ENCODE measurements at places on chromosomes 1 and 21. TPM values are rescaled to one million over a fixed set of nuclear protein-coding genes. Genes with fewer than 3 reads are reported as not detected.

Gene PCP4L1
- not detected for total RNA-seq

DNA sequence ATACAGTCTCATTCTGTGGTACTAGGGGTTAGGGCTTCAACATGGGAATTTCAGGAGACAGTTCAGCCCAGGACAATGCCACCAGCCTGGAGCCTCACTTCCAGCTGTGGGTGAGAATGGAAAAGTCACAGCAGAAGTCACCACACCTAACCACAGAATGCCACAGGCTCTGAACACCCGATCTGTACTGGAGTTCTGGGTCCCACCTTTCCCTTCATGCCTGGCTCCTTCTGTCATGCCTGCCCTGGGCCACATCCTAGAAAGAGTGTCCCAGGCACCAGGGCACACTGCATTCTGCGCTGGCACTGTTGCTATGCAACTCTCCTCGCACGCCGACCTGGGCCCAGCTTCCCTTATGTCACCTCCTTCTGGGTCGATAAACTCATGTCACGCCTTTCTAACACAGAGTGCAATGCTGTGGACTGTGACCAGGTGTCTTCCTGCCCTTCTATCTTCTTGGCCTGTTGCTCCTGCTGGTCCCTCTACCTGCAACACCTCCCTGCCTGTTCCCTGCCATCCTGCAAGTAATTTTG is 21.2 kb downstream of the RCSD1 start:
- DNase-seq = peak; percentile 66
- H3K36me3 ChIP-seq = no peaks in the 10 kb centered on the region
- H3K4me1 ChIP-seq = peaks cover 28% of the 10 kb centered on the region
- H3K27me3 ChIP-seq = no peaks in the 10 kb centered on the region
- no peak overlapping the region for H3K4me3 ChIP-seq

- no peaks in the 10 kb centered on the region for H3K4me1 ChIP-seq
- H3K36me3 ChIP-seq = no peaks in the 10 kb centered on the region
- no peaks in the 10 kb centered on the region for H3K27me3 ChIP-seq
- no peak overlapping the region for H3K4me3 ChIP-seq
Measured at GRCh38 chr1:231238298-231238697, 2.7 kb upstream of the GNPAT start.

DNA sequence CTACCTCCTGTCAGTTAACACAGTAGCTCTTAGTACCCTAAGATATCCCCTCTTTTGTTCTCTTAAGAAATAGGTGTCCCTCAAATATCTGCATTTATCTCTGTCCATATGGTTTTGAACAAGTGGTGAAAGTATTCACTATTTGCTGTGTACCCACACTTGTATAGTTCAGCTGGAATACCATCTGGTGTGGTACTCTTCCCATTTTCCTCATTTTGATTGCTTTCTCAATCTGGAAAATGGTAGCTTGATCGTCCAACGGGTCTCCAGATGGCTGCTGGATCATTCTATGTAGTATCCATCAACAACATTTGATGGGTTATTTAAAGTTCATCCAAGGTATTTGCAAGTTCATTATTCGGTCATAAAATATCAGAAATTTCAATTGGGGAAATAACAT is 100.3 kb upstream of the DPYD start:
- no peaks in the 10 kb centered on the region for H3K36me3 ChIP-seq

DNA sequence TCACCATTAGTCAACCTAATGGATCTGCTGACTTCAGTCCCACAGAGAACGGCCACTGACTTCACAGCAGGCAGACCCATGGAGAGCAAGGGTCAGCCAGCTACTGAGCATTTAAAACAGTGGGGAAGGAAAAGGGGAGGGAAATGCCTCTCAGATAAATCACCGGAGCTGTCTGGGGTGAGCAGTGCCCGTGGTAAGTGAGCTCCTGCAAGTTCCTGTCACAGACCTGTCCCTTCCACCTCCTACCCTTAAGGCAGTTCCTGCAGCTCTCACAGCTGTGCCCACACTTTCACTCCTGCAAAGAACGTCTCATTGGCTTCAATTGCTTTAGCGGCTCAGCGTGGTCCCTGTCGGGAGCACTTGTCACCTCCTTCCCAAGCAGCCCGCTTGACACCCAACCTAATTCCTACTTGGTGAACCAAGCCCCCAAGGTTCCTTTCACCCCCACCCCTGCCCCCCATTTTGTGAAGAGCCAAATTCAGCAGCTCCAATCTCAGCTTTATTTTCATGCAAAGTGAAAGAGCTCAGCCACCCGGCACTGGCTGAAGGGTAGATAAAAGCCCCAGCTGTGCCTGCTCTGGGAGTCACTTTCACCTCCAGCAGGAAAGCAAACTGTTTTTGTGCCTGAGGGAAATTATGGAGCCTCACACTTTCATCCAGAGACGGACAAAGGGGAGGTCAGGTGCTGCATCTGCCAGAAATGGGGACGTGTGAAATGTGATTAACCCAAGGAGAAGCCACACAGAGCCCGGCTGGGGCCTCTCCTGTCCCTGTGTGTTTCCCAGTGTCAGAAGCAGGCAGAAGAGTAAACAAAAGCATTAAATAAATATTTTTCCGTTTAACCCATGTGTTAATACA is 306.2 kb downstream of the TTLL7 start:
- H3K4me1 ChIP-seq = no peaks in the 10 kb centered on the region
- no peaks in the 10 kb centered on the region for H3K27me3 ChIP-seq
- H3K27ac ChIP-seq = no peak overlapping the region
- no peaks in the 10 kb centered on the region for H3K36me3 ChIP-seq
- DNase-seq = no peak

DNA sequence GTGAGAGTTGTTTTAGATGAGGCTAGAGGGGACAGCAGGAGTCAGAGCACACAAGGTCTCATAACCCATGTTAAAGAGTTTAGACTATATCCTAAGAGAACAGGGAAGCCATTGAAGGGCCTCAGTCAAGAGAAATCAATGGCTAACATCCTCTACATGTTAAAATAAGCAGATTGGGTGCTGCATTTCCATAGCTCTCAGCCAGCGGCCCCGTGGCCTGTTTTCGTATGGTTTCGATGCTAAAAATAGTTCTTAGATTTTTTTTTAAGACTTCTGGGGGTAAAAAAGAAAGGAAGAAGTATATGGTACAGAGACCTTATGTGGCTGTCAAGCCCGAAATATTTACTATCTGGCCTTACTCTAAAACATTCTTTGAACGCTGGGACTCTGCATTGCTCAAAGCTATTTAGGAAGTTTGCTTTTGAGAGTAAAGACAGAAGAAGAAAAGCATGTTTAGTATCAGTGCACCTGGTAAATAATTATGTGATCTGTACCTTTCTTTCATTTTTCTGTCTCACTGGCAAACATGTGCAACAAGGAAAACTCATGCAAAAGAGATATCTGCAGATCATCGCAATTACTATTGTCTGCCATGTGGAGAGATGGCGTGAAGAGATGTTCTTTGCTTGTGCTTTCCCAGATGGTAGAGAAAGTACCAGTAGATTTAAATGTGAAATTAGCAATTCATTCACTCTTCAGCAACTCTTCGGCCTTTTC is 8.4 kb downstream of the PDIK1L start:
- H3K4me1 ChIP-seq = peaks cover 5% of the 10 kb centered on the region
- H3K27ac ChIP-seq = no peak overlapping the region
- H3K4me3 ChIP-seq = no peak overlapping the region

Gene ETV3L
- not detected for total RNA-seq

DNA sequence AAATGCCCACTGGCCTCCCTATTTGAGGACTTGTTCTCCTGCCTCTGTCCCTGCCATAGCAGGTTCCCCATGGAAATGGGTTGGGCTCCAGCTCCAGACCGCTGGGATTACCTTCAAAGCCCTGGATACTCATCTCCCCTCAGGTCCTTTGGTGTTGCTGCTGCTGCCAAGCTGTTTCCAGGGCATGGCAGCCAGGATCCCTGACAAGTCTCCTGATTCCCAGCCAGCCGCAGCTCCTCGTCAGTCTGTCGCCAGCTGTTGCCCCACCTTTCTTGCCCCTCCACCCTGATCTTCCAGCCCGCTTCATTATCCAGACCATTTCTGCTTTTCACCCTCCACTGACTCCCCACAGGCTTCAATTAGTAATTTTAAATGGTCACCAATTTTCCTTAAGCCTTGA is 68.3 kb upstream of the KCND3 start:
- H3K27ac ChIP-seq = no peak overlapping the region
- DNase-seq = no peak
- no peaks in the 10 kb centered on the region for H3K27me3 ChIP-seq
- no peak overlapping the region for H3K4me3 ChIP-seq
- no peaks in the 10 kb centered on the region for H3K36me3 ChIP-seq
- H3K4me1 ChIP-seq = no peaks in the 10 kb centered on the region

- no peak overlapping the region for H3K4me3 ChIP-seq
- no peaks in the 10 kb centered on the region for H3K4me1 ChIP-seq
- no peaks in the 10 kb centered on the region for H3K27me3 ChIP-seq
- no peaks in the 10 kb centered on the region for H3K36me3 ChIP-seq
Measured at GRCh38 chr21:18155508-18156193, 89.0 kb upstream of the CHODL start.

All from Peyer's patch (tissue), 4 donors.